ENCODE measurements at places on chromosomes 12 and 14.

DNA sequence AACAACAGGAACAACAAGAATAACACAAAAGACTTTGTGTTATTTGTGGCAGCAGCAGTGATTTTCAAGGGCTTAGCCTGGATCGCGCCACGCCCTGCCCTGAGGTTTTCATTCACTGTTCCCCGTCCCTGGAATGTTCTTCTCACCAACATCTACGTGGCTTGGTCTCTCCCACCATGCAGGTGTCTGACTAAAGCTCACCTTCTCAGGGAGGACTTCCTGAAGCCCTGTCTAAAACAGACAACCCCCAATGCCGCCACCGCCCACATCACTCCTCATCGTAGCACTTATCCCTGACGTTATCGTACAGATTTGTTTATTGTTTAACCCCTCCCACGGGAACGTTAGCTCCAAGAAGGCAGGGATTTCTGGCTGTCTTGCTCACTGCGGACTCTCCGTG lies 40.4 kb downstream of the P2RX4 start:
- DNase-seq, result no peak

DNA sequence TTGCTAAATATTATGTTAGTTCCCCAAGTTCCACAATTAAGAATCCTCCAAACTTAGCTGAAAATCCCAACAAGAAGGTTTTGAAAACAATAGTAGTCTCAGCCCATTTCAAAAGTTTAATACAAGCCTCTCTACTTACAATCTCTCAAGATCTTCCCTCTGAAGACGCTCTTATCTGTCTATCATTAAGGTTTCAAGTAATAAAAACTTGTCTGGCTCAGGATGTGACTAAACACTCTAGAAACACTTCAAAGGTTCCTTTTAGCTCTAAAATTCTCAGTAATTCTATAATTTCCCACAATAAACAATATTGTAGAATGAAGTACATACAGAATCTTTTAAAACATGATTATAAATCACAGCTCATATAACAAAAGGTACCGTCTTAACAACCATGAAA lies 16.3 kb downstream of the YAF2 start:
- DNase-seq, result no peak

GRCh38 chr14:77657280-77657679 lies 40.8 kb upstream of the SPTLC2 start:
- DNase-seq, result no peak

- no peak for DNase-seq
Observed at GRCh38 chr14:64474041-64474440, 8.7 kb downstream of the AKAP5 start.

DNA sequence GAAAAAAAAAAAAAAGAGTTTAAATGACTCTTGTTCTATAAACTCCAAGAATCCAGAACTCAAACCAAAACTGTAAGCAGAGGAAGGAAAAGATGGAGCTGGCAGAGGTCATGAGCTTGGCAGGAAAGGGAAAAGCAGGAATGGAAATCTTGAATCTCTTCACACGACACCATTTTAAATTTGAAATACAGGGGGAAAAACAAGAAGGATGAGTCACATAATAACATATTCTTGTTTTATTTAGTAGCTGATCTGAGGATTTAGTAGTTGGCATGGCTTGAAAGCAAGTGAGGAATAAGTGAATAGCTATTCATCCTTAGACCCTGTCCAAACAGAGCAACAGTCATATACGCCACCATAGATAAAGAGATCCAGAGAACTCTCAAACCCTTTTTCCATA lies 35.0 kb downstream of the EPS8 start:
- no peak for DNase-seq

GRCh38 chr14:34629344-34629656 lies 648 bp downstream of the SNX6 start:
- no peak for DNase-seq

DNA sequence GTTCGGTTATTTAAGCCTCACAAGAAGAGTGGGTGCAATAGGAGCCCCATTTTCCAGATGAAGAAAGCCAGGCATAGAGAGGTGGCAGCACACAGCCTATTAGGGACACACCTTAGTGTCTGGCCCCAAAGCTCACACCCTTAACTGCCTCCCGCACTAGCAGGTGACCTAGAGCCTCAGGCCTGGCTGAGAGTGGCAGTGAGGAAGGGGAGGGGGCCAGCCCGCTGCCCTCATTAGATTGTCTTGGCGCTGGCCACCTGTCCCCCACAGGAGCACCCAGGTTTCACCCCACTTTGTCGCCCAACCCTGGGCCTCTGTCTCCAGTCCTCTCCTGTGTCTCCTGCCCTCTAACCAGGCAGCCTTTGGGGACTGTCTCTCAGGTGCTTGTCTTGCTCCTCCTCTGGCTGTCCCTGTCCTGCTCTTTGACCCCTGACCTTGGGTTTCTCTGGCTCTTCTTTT lies 18.5 kb upstream of the PGF start:
- no peak for DNase-seq

Measured in stimulated activated CD4-positive, alpha-beta T cell treated with anti-CD3 and anti-CD28 coated beads, Interleukin-12 subunit alpha, Interleukin-12 subunit beta, amount 100 ng/mL, for 24 hours (primary cell).